Activated CD8-positive, alpha-beta memory T cell treated with anti-CD3 and anti-CD28 coated beads, Interleukin-2, amount 50 U/mL, for 4 hours (primary cell): ENCODE measurements at places on chromosomes 5 and 9.

GRCh38 chr9:94920420-94921091 lies 194.1 kb downstream of the AOPEP start:
- no peak for DNase-seq

DNA sequence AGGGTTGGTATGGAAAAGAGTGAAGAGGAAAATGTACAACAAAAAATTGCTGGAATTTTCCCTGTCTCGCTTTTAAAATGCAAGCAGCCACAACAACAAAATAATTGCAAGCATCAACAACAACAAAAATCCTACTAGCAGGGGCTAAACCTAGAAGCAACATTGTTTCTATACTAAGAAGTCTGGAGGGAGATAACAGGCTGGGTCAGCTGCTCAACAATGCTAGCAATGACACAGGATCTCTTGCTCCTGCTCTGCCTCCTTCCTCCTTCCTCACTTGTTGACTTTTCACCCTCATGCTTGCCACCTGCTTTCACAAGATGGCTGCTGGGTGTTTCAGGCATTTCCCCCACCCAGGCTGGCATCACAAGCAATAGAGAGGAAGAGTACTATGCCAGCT lies 7.6 kb upstream of the AOPEP start:
- no peak for DNase-seq

GRCh38 chr5:172141949-172142319 lies 46.1 kb downstream of the STK10 start:
- no peak for DNase-seq

- no peak for DNase-seq
Measured at GRCh38 chr9:93456504-93456903, 3.1 kb upstream of the FAM120AOS start.

DNA sequence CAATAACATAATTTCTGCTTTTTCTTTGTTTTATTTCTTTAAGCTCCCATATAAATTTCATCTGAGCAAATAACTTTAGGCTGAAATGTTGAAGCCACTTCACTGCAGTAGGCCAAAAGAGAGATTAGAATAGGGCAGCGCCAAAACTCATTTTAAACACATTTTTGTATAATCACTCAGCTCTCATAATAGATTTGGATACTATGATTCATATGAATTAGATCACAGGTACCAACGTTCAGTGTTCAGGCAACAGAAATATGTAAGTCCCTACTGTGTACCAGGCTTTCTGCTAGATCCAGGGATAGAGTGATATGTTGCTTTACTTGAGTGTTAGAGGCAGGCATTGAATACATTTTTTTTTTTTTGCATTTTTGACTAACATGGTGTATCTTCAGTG lies 370.5 kb downstream of the PTPRD start:
- DNase-seq: no peak

GRCh38 chr5:77851176-77852067 lies 75.3 kb upstream of the TBCA start:
- DNase-seq: no peak

DNA sequence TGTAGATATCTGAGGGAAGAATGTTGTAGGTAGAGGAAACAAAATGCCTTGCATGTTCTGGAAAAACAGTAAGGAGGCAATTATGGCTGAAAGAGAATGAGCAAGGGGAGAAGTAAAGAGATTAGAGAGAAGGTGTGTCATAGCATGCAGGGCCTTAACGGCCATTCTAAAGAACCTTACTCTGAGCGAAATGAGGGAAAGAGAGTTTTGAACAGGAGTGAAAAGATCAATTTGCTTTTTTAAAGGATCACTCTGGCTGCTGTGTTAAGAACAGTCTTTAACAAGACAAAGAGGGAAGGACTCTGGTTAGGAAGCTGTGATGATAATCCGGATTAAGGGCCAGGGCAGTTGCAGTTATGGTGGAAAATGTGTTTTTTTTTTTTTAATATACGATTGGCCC lies 22.6 kb downstream of the PTBP3 start:
- no peak for DNase-seq

- DNase-seq: no peak
Measured at GRCh38 chr5:103943230-103943629, 380.6 kb upstream of the NUDT12 start.

DNA sequence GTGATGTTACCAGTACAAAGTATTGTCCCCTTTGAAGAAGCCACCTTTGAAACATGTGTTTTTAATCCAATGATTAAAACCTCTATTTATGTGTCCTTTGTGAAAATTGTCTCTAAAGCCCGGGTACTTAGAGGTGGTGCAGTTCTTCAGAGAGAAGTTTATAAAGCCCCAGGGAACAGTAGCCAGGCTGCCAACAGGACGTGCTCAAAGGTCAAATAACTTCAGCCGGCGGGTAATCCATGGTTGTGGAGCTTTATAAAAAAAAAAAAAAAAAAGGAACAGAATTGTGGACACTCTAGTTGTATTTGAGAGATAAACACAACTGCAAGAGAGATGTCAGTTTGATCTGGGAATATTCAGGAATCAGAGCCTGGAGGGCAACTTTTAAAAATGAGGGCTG lies 57.9 kb upstream of the CTNND2 start:
- DNase-seq: no peak

DNA sequence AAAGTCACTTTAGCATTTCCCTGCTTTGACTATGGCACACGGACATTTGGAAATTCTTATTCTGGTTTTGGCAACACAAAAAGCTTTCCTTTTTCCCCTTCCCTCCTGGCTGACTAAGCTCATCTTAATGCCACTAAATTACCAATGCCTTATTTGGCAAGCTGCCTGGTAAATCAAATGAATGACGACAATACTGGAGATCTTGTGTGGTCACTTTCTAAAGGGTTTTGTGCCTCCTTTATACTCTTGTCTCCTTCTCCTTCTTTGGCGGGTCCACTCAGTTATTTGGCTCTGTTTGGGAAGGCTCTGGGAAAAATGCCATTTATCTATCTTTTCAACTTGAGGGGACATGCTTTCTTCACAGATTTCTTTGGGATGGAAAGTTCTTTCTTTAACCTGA lies 34.9 kb downstream of the SH3GL2 start:
- no peak for DNase-seq

GRCh38 chr9:98839724-98840123 lies 32.3 kb downstream of the GALNT12 start:
- DNase-seq: no peak

GRCh38 chr9:5708414-5708813 lies 79.5 kb downstream of the RIC1 start:
- DNase-seq: no peak

DNA sequence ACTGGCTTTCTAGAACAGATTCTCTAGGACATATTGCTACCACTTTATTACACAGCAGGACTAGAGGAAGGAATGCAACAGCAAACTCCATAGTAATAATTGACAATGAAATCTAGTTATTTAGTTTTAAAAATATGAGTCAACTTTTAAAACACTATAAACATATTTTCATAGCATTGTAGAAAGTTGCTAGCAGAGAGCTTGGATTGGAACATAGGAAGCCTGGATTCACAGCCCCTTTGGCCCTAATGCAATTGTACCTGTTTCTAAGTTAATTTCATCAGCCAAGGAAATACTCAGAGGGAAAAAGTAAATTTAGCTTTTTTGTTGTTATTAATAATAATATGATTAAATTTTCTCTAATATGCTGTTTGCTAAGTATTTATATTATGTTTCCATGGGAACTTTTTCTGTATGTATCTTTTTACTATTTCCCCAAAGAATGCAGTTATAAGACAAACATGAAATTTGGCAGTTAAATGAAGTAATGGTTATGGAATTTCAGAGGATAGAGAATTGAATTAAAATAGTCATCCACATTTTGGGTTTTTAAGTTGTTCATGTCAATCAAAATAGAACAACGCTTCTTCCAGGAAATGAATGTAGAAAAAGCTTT lies 45.6 kb downstream of the VCAN start:
- DNase-seq: no peak

DNA sequence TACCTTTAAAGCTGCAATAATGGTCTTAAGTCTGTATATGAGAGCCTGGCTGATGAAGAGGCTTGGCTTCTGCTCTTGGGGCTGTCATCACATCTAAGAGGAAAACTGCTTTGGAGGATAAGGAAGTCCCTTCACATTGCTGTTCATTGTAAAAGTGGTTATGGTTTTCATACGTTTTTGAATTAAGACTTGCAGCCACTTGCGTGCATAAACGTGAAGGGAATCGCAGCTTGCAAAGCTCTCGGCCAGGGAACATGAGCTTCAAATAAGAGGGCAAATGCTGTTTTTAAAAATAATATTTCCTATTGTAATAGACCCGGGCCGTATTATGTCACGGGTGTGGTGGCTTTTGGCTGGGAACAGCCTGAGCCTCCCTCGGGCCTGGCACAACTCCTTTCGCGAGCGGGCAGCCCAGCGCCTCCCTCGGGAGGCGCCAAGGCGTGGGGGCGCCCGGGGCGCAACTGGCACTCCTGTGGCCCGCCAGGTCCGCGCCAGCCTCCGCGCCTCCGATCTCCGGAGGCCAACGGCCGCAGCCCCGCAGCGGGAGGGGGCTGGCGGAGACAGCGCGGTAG lies 538 bp upstream of the ARHGEF28 start:
- no peak for DNase-seq

DNA sequence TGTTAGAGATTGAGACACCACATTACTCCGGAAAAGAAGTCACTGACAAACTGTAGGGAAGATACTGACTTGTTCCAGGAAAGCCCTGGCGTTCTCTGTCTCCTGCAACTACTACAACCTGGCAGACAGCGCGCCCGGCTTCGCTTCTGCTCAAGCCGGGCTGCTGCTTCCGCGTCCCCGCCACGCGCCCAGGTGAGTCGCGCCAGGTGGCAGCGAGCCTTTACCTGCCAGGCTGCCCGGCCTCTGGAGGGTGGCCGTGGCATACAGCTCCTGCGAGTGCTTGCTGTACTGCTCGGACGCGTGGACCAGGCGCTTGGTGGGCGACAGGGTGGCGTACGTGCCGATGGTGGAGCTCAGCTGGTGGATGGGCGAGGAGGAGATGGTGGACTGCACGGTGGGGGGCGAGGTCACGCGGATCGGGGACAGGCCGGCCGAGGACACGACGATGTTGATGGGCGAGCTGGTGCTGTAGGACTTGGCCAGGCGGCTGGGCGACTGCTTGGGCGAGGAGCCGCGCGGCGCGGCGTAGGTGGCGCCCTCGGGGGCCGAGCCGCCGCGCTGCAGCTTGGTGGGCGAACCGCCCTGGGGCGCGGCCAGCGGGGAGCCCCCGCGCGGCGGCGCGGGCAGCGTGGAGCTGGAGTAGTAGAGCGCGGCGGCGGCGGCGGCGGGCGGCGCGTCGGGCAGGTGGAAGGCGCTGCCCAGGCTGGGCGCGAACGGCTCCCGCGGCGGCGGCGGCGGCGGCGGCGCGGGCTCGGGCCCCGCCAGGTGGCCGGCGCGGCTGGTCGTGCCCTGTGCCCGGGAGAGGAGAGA lies 519.6 kb downstream of the CTNND2 start:
- no peak for DNase-seq

GRCh38 chr5:145912019-145912418 lies 24.4 kb upstream of the SH3RF2 start:
- DNase-seq: no peak

DNA sequence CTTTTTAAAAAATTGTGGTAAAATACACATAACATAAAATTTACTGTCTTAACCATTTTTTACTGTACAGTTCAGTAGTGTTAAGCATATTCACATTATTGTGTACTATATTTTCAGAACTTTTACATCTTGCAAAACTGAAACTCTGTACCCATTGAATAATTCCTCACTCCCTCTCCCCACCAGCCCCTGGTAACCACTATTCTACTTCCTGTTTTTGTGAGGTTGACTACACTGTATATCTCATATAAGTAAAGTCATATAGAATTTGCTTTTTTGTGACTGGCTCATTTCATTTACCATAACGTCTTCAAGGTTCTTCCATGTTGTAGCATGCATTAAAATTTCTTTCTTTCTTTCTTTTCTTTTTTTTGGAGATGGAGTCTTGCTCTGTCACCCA lies 87.0 kb downstream of the LNPEP start:
- DNase-seq: no peak

GRCh38 chr9:134349936-134350335 lies 23.7 kb downstream of the RXRA start:
- no peak for DNase-seq

DNA sequence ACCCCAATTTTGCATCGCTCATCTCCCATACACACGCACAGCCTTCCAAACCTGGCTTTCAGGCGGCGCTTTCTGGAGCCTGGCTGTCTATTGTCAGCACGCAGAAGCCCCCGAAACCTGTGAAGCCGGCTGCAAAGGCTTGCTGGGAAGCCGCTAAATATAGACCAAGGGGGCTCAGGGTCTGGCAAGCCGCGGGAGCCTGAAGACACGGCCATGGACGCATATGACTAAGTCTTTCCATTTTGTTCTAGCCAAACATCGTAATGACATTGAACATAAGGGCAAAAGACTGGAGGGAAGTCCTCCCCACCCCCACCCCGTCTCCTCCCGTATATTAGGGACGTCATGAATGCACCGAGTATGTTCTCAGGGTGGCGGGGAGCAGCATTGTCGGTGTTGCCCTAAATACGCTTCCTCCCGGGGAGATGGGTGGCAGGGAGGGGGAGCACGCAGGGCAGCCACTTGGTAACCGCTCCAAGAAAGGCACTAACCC lies 1.1 kb downstream of the CTNND2 start:
- no peak for DNase-seq

- no peak for DNase-seq
Measured at GRCh38 chr5:144247131-144247530, 76.5 kb downstream of the KCTD16 start.

GRCh38 chr9:80948876-80949275 lies 740.5 kb downstream of the TLE1 start:
- no peak for DNase-seq

- no peak for DNase-seq
Measured at GRCh38 chr5:33494466-33494865, 53.7 kb downstream of the TARS1 start.

GRCh38 chr9:127470662-127471061 lies 19.4 kb downstream of the LRSAM1 start:
- no peak for DNase-seq

DNA sequence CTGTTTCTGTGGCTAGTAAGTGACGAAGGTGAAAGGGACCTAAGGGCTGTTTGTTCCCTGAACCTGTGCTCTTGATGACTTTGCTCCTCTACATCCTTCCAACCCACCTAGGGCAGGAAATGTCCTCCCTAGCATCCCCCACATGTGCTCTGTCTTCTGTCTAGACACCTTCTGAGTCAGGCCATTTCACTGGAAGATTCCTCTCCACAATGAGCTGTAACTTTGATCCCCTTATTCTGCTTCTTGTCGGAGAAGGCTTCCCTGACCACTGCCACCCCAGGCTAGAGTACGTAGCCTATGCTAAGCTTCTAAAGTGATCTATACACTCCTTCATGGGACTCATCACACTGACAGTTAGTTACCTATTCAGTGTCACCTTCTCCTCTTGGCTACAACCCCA lies 21.7 kb downstream of the SPAAR start:
- no peak for DNase-seq

DNA sequence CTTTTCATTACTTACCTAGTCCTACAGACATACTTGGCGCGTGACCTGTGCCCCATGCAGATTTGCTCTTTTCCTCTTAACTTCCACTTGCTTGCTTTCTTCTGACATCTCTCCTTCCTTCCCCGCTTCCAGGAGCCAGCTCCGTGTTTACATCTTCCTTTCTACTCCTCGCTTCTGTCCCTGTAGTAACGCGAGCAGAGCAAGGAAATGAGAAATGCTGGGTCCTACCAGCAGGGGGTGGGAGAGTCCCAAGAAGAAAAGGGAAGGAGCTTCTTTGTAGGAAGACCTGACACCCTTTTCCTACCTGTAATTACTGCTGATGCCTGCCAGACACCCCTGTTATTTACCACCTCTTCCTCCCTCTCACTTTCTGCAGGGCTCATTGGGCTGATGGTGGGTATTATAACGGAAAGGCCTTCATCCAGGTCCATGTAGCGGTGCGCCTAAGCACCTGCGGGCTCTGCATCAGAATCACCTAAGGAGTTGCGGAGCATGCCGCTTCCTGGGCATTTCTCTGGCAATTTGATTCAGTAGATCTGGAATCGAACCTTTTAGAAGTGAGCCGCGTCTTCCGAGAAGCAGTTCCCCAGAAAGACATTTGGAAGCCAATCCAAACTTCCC lies 1260.8 kb upstream of the WWC1 start:
- no peak for DNase-seq
